ENCODE measurements at places on chromosomes 11 and 22.

- DNase-seq = no peak
Observed at GRCh38 chr11:97570636-97571035, 1180.8 kb downstream of the JRKL start.

- DNase-seq = no peak
Observed at GRCh38 chr11:79678780-79679452, 238.1 kb upstream of the TENM4 start.

- DNase-seq = no peak
Observed at GRCh38 chr11:113240790-113241635, 73.4 kb upstream of the TTC12 start.

- DNase-seq = no peak
Observed at GRCh38 chr11:79236541-79236971, 204.3 kb downstream of the TENM4 start.

GRCh38 chr22:47247579-47248240 lies 485.3 kb downstream of the TBC1D22A start:
- DNase-seq = no peak

GRCh38 chr22:20228055-20228938 lies 39.8 kb downstream of the RTN4R start:
- DNase-seq = no peak

GRCh38 chr22:46317646-46318045 lies 17.9 kb upstream of the TRMU start:
- DNase-seq = no peak

DNA sequence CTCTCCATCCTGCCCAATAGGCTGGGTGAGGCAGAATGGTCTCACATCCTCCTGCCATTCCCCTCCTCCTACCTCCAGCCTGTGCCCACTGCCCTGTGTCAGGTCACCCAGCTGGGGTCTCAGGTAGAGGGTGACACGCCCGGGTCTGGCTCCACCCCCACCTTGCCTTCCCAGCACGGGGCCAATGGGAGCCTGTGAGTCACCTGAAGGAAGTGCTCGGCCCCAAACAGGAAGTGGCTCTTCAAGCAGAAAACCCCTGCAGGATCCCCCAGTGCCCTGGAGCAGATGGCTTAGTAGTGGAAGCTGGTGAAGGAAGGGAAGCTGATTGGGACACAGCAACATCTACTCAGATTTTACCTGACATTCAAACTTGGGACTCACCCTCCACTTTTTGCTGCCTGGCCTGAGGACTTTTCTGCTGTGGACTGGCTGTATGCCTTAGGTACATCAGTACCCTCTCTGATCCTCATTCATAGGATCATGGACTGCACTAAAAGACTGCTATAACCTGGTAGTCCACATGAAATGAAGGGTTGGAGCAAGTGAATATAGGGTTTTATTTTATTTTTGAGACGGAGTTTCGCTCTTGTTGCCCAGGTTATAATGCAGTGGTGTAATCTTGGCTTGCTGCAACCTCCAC lies 33.4 kb downstream of the GDPD5 start:
- DNase-seq = no peak

DNA sequence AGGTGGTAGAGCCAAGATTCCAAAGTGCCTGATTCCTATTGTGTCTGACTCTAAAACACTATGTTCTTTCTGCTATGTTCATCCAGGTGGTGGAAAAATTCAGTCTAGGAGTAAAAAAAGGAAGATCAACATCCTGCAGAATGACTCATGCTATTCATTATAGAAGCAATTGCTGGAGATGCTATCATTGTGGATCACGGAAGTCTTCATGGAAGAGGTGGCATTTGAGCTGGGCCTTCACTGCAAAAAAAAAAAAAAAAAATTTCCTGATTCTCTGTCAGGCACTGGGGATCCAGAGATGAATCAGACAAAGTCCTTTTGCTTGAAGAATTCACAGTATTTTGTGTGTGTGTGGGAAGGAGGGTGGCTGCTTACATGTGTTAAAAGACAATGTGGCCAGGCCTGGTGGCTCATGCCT lies 1.4 kb upstream of the UVRAG start:
- peak; percentile 85 for DNase-seq

- no peak for DNase-seq
Observed at GRCh38 chr11:84465040-84465439, 1162.1 kb downstream of the DLG2 start.

All from PC-9 (cell line).